Subcutaneous preadipocyte (primary cell): ENCODE measurements at places on chromosomes 2 and 18. TPM values are rescaled to one million over a fixed set of nuclear protein-coding genes. Genes with fewer than 3 reads are reported as not detected.

IL37 gene
- not detected in 2 replicates for total RNA-seq

PARD6G gene
- 0.59 and 1.1 TPM in 2 replicates for total RNA-seq

DPYSL5 gene
- total RNA-seq: not detected in 2 replicates

PFN4 gene
- total RNA-seq: 0.78 TPM in 1 of 2 replicates, not detected in the other

EMILIN2 gene
- 14.7 and 21.1 TPM in 2 replicates for total RNA-seq

IL36A gene
- not detected in 2 replicates for total RNA-seq

C1D gene
- 18.4 and 23.1 TPM in 2 replicates for total RNA-seq

MALT1 gene
- total RNA-seq: 13.6 and 18.4 TPM in 2 replicates

INPP5D gene
- total RNA-seq: 0.39 and 0.73 TPM in 2 replicates

PLEKHM3 gene
- 10.3 and 13.7 TPM in 2 replicates for total RNA-seq

DNAH6 gene
- total RNA-seq: under 0.01 and 0.37 TPM in 2 replicates

NAT8 gene
- not detected in 2 replicates for total RNA-seq

TP53I3 gene
- total RNA-seq: 23.9 and 40.4 TPM in 2 replicates

MC4R gene
- not detected in 2 replicates for total RNA-seq

CNDP2 gene
- 24.6 and 31.1 TPM in 2 replicates for total RNA-seq

CCDC102B gene
- total RNA-seq: 7.3 and 9.8 TPM in 2 replicates

ONECUT2 gene
- under 0.01 TPM in 2 replicates for total RNA-seq
